ENCODE measurements at places on chromosomes 12 and 14. TPM values are rescaled to one million over a fixed set of nuclear protein-coding genes. Genes with fewer than 3 reads are reported as not detected.

The KRT77 gene
- not detected for total RNA-seq

The ZCCHC8 gene
- 15.1 TPM for total RNA-seq

The ADGRD1 gene
- total RNA-seq: not detected

The PPFIBP1 gene
- 99.8 TPM for total RNA-seq

The ANKS1B gene
- total RNA-seq: 0.13 TPM

The ACTR10 gene
- 77.8 TPM for total RNA-seq

The LRRC74A gene
- total RNA-seq: not detected

The SLC41A2 gene
- total RNA-seq: 16.6 TPM

The PIWIL1 gene
- not detected for total RNA-seq

The CCDC175 gene
- total RNA-seq: not detected

The SRRM4 gene
- total RNA-seq: not detected

The KLHL28 gene
- total RNA-seq: 3.0 TPM

The RNASE1 gene
- total RNA-seq: 182 TPM

The OR6C2 gene
- not detected for total RNA-seq

The ACOT6 gene
- total RNA-seq: not detected

The C12orf50 gene
- total RNA-seq: not detected

The IRF9 gene
- total RNA-seq: 55.8 TPM

The MGAT4C gene
- not detected for total RNA-seq

The CCDC177 gene
- not detected for total RNA-seq

The PTCSC3 gene
- not detected for total RNA-seq

The LGALS3 gene
- total RNA-seq: 248 TPM

The TOGARAM1 gene
- total RNA-seq: 6.1 TPM

The MEG3 gene
- total RNA-seq: 4.1 TPM

The HPD gene
- not detected for total RNA-seq

The PMCH gene
- total RNA-seq: not detected

The ASIC1 gene
- total RNA-seq: 1.9 TPM

The SYNDIG1L gene
- not detected for total RNA-seq

The SLC25A21 gene
- 0.84 TPM for total RNA-seq

The SCYL2 gene
- total RNA-seq: 32.1 TPM

The PAH gene
- total RNA-seq: not detected

The ADAM21 gene
- total RNA-seq: 0.07 TPM

The PLXNC1 gene
- 0.80 TPM for total RNA-seq

The DDX23 gene
- 74.7 TPM for total RNA-seq

The PDZRN4 gene
- total RNA-seq: not detected

The NINJ2 gene
- 5.7 TPM for total RNA-seq

The LRRC10 gene
- total RNA-seq: not detected
